ENCODE measurements at places on chromosomes 5 and 9. TPM values are rescaled to one million over a fixed set of nuclear protein-coding genes. Genes with fewer than 3 reads are reported as not detected.

The FREM1 gene
- polyA plus RNA-seq: 3.1 TPM

DNA sequence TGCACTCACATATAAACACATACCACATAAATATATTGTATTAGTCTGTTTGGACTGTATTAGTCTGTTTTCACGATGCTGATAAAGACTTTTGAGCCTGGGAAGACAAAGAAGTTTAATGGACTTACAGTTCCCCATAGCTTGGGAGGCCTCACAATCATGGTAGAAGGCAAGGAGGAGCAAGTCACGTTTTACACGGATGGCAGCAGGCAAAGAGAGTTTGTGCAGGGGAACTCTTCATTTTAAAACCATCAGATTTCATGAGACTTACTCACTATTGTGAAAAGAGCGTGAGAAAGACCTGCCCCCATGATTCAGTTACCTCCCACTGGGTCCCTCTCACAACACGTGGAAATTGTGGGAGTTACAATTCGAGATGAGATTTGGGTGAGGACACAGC is 133.4 kb downstream of the FER start:
- DNase-seq: no peak

DNA sequence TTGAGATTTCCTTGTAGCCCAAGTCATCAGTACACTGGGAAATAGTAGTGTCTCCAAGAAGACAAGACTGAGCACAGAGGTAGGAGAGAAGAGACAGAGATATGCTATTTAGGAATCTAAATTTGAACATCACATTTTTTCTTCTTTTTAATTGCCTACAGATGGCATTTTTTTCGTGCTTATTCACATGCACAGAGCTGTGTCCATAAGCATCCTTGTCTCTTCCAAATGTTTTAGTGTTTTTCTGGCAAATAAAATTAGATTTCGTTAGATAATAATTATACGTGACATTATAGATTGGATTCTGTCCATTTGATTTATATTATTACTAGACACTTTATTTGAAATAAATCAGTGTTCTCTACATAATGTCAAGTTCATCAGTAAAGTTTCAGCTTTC is 80.9 kb downstream of the PRR16 start:
- no peak for DNase-seq

GRCh38 chr9:133605856-133606707 is 3.1 kb downstream of the FAM163B start:
- no peak for DNase-seq

DNA sequence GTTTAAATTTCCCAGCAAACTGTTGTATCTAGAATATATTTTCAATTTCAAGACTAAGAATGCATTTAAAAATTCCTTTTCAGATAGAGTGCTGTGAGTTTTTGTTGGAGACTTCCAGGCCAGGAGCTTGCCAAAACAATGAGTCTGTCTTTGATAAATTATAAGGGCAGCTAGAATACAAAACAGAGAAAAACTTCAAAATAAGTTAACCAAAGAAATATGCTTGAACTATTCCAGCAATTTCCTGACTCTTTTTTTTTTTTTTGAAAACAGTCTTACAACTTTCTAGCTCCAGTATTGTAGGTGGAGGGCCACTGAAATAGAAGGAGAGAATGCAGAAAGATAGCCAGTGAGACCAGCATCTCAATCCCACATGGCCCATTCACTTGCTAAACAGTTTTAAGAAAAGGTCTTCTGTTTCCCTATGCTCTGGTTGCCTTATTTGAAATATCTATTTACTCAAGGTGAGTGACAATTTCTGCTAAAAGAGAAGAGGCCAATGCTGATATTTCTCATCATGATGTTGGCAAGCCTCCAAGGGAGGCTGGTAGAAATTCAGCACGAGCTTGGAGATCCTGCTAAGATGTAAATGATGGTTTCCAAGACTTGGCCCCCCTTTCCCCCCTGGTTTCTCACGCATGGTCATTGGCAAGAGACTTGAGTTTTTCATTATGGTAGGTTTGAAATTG is 103.2 kb downstream of the USP20 start:
- DNase-seq: no peak

GRCh38 chr5:158709279-158709678 is 390.4 kb downstream of the EBF1 start:
- no peak for DNase-seq

DNA sequence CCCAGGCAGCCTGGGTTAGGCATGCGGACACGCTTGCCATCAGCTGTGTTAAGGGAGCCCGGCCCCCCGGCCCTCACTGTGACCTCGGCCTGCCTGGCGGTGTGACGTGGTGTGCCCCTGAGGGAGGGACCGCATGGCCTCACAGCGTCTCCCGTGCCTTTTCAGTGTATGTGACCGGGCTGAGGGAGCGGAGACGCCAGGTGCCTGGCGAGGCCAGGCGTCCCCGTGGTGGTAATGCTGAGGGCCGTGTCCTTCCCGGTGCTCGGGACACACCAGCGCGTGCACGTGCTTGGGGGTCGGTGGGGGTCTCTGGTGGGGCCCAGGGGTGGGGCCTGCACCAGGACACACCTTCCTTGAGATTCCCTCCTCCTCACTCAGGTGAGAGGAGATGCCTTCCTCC is 10.9 kb downstream of the RNU6ATAC start:
- DNase-seq: no peak

GRCh38 chr5:107268241-107268640 is 402.5 kb downstream of the EFNA5 start:
- no peak for DNase-seq

DNA sequence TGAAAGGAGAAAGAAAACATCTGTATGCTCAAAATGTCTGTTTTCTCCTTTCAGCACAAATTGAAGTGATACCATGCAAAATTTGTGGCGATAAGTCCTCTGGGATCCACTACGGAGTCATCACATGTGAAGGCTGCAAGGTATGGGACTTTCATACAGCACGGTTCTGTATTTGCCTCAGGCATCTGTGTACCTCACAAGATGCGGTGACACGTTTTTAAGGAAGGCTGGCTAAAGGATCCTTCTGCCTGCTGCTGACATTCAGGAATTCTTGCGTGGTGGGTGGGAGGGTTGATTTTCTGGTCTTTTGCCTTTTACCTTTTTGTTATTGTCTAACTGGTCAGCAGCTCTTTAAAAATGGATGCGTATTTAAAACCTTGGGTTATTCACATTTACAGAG is 133.1 kb downstream of the RORB start:
- DNase-seq: no peak

DNA sequence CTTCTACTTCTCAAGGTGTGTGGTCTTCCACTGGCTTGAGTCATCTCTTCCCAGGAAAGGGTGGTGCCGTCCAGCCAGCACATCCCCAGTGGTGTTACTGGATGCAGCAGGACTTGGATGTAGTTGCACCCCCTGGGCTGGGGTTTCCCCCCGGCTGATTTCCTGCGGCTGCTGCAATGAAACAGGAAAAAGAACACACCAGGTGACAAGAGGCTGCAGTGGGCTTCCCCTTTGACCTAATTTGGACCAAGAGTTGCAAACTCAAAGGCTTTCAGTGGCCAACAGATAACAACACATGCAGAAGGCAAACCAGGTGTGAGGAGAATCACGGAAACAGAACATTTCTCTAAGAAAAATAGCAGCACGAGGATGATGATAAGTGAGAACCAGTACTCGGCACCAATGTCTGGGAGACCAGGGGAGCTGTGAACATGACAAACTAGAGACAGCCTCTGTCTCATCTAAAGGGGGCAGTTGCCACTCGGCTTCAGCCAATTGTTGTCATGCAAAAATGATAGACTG is 83.7 kb downstream of the PDE6A start:
- DNase-seq: peak; percentile 34

GRCh38 chr9:14349447-14350348 is 35.8 kb upstream of the NFIB start:
- DNase-seq: no peak

DNA sequence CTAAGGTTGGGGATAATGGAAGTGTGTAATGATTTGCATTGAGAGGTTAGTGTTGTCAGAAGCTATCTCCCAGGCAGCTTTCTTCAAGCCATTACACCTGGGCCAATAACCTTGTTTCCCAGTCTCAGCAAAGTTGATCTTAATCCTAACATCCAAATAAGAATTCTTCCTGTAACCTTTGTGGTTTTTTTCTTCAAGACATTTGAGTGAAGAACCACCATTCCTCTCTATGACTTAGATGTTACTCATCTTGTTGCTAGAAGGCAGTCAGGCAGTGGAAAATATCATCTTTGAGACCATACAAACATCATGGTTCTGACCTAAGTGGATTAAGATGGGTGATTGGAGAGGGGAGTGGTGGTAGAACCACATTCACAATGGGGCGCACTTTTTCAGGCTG is 103.5 kb downstream of the NDUFAF2 start:
- DNase-seq: no peak

The PCA3 gene
- polyA plus RNA-seq: not detected

DNA sequence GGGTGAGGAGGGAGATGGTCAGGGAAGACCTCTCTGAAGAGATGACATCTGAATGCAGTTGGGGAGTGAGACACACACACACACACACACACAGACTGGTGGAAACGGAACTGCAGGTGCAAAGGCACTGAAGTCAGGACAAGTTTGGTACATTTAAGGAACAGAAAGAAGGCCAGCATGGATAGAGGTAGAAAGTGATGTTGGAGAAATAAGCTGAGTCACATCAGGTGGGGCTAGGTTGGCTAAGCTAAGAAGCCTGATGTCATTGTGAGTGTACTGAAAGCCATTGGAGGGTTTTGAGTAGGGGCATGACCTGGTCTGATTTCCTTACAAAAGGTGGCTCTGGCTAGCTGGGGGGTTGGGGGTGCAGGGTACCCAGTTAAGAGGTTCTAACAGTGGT is 3.1 kb downstream of the BSPRY start:
- DNase-seq: no peak

The TLX3 gene
- not detected for polyA plus RNA-seq

The OTULINL gene
- 2.3 TPM for polyA plus RNA-seq

- no peak for DNase-seq
These were observed 113.4 kb downstream of the EHMT1 start for GRCh38 chr9:137731947-137732813.

DNA sequence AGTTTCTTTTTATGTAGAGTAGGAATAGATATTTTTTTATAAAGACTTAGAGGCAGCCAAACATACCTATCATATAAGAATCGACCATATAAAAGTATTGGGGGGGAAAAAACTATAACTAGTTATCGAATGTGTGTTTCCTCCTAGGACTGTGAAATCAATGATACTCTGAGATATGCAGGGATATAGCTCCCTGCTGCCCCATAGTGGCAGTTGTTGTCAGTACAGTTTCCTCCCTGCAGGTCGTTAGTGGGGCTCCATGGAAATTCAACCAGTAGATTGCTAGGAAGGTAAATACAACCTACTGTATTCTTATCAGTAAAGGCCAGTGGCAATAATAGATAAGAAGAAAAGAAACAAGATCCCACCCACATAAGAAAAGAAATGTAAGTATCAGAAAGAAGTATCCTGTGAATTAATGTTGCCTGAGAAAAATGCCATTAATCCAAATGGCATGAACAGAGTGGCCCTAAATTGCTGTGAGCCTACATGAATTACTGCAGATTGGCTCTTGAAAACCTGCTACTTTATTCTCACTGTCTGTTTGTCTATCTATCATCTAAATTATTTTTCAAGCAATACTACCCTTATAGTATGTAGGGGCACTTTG is 136.9 kb upstream of the FBN2 start:
- no peak for DNase-seq

- DNase-seq: no peak
These were observed 2.6 kb downstream of the IRX1 start for GRCh38 chr5:3598207-3598606.

DNA sequence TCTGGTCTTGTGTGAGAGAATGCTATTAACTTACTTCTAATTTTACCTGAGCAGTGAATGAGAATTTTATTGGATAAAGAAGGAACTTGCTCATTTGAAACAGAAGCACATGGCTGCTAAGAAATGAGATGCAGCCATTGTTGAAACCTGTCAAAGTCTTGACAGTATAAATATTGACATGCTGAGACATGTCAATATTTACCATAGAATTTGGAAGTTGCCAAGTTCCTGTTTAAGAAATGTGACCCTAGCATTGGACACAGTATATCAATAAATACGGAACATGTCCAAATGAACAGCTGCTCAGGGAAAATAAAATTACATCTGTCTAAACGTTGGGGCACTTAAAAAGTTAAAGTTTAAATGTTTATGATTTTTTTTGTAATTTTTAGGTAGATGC is 7.8 kb downstream of the XRCC4 start:
- DNase-seq: no peak

The CDK7 gene
- polyA plus RNA-seq: 19.5 TPM

DNA sequence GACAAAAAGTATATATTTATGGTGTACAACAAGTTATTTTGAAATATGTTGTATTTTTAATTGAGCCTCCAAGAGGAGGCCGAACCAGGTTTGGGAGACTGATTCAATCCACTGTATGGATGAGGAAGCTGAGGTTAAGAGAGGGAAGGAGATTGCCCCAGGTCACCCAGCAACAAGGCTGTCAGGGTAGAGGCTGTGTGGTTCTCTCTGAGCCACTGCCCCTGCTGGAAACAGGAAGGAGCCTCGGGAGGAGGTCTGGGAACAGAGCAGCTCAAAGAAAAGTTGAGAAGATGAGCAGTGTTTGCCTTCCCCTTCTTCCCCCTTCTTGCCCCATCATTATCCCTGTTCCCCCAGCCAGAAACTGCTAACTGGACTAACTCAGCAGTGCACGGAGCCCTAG is 6.6 kb upstream of the FAT2 start:
- no peak for DNase-seq

GRCh38 chr9:137760426-137760825 is 117.2 kb upstream of the CACNA1B start:
- no peak for DNase-seq

DNA sequence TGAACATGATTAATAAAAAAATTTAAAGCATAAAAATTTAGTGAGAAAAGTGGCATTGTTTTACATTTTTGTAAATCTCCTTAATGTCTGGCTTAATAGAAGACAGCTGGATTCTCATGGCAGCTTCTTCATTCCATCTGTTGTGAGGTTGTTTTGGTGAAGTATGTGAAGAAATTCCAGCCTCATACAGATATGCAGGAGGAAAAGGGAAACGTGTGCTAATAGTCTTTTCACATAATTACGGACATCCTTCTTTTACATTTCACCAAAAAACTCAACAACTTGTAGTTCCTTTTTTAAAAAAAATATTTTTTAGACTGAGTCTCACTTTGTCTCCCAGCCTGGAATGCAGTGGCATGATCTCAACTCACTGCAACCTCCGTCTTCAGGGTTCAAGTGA is 46.9 kb downstream of the HACD4 start:
- no peak for DNase-seq

GRCh38 chr5:554284-554988 is 30.2 kb upstream of the SLC9A3 start:
- no peak for DNase-seq

DNA sequence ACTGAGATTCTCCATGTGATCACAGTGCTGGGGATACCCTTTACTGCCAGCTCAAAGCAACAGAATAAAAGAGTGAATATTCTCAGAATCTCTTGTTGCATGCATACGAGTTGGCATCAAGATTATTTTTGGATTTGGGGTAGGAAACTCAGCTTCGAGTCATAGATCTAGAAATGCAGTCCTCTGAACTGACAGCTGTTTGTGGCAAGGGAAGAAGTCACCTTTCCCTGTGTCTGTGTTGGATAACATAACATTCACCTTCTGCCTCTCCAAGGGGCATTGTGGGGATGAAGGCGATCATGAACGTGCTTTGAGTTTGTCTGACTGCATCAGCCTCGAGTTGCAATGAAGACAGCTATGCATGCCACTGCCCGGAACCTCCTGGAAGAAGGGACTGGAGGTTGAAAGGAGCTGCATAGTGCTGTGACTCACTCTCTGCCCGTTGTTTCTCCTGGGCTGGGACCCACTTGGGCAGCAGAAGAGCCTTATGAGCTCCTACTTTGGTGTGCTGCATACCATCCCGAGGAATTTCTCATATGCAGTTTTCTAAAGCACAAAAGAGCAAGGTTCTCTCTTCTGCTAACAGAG is 231.7 kb downstream of the ARHGAP26 start:
- no peak for DNase-seq

GRCh38 chr5:52767766-52768480 is 19.8 kb upstream of the ITGA1 start:
- DNase-seq: no peak
